ENCODE measurements at places on chromosomes 1 and 21. TPM values are rescaled to one million over a fixed set of nuclear protein-coding genes. Genes with fewer than 3 reads are reported as not detected.

DNA sequence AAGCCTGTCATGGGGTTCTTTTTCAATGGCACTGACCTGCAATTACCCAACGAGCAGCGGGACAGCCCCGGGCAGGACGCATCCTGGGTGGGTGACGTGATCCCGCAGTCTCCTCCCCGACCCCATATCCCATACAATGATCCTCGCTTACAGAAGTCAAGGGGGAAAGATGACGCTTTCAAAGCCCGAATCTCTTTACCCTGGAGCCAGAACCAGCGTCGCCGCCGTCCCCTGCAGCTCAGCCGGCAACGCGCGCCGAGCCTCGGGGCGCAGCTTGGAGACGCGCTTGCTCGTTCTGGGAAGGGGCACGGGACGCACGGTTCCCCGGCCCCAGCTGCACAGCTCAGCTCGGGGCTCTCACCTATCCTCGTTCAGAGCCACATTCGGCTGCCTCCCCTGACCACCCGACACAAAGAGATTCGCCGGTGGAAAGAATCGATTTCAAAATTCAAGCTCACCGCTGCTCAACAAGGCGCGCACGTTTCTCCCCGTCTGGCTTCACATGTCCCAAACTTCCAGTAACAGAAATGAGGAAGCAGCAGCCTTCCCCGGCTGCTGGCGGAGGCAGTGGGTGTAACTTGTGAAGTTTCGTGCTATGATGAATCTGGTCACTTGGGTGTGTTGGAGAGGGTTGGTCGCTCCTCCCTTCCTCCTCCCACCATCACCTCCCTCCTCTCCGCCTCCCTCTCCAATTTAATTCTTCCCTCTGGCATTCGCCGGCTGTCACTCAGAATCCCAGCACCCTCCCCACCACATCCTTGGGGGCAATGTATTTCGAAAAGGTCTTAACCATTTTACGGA lies at the start of gene TIAM1:
TIAM1 (minus strand) TSS at position 582 of the 801 bp plus-strand sequence. CDS start 77,289 bp downstream, outside the sequence.
- peak within 1 kb of the TSS; percentile 61 for H3K4me3 ChIP-seq
- H3K27ac ChIP-seq, result no peak within 1 kb of the TSS
- H3K4me1 ChIP-seq, result no peaks in the 10 kb centered on the region
- no peaks in the 10 kb centered on the region for H3K36me3 ChIP-seq
- DNase-seq, result peak; percentile 5

The GCLM gene
- total RNA-seq, result 28.4 TPM

The MRPL9 gene
- total RNA-seq, result 47.9 TPM

GRCh38 chr1:151984313-151984956 lies 9.2 kb downstream of the S100A10 start:
- peaks cover 31% of the 10 kb centered on the region for H3K36me3 ChIP-seq
- H3K27ac ChIP-seq, result no peak overlapping the region
- H3K4me1 ChIP-seq, result peaks cover 18% of the 10 kb centered on the region
- DNase-seq, result no peak

The PTGFRN gene
- 24.5 TPM for total RNA-seq

GRCh38 chr1:109112056-109112651 lies 1.8 kb upstream of the ELAPOR1 start:
- no peak for DNase-seq
- H3K27ac ChIP-seq, result no peak overlapping the region
- H3K4me3 ChIP-seq, result peak overlapping the region; percentile 69
- H3K4me1 ChIP-seq, result peaks cover 5% of the 10 kb centered on the region

DNA sequence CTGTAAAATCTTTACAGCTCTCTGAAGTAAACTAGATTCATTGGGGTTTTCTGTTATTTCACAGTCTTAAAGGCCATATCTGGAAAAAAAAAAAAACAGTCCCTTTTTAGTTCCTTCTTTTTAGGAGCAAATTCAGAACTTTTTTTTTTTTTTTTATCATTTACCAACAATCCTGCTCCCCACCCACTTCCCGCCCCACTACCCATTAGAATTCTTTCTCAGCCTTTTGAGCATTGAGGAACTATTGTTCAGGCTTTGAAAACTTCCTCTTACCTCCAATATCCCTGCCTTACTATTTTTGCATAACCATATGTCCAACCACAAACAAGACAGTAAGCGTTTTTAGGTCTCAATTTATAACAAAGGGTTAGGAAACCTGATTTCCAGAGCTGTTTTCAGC lies 330.1 kb downstream of the PLPP3 start:
- no peak for DNase-seq
- no peaks in the 10 kb centered on the region for H3K4me1 ChIP-seq
- no peak overlapping the region for H3K4me3 ChIP-seq
- no peak overlapping the region for H3K27ac ChIP-seq
- no peaks in the 10 kb centered on the region for H3K36me3 ChIP-seq

The FAM177B gene
- total RNA-seq, result not detected

The GNL2 gene
- total RNA-seq, result 37.0 TPM

- no peaks in the 10 kb centered on the region for H3K36me3 ChIP-seq
- no peak overlapping the region for H3K4me3 ChIP-seq
- DNase-seq, result no peak
Observed at GRCh38 chr1:40633931-40634376, 31.5 kb downstream of the RIMS3 start.

GRCh38 chr1:6385488-6386191 lies 7.9 kb downstream of the ACOT7 start:
- peak overlapping the region; percentile 50 for H3K27ac ChIP-seq
- H3K27me3 ChIP-seq, result no peaks in the 10 kb centered on the region
- peaks cover 9% of the 10 kb centered on the region for H3K4me1 ChIP-seq
- DNase-seq, result no peak
- H3K36me3 ChIP-seq, result no peaks in the 10 kb centered on the region

DNA sequence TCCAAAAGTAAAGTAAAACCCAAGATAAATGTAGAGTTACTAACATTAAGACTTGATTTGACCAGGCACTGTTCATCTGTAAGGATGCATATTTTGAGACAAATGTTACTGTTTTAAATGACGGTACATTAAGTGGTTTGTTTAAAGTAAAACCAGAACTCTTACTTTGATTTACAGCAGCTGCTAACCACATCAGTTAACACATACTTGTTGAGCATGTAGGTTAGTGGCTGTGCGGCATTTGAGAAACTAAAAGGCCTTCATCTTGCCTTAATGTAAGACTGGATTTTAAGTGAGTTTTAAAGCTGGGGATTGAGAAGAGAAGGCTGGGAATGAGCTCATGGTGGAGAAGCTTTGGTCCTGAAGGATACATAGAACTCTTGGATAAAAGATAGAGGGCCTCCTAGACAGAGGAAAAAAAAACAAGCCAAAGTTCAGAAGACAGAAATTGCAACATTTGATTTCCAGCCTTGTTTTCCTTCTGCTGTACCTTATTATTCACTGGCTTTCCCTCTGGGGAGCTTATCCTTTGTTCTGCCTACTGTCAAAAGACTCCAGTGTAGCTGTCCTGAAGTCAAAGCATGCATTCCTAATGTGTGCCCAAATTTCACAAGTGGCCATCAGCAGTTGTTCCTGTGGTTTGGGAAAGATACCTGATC lies 66.6 kb downstream of the MTR start:
- H3K36me3 ChIP-seq, result peaks cover 12% of the 10 kb centered on the region
- no peaks in the 10 kb centered on the region for H3K4me1 ChIP-seq
- no peak for DNase-seq
- no peaks in the 10 kb centered on the region for H3K27me3 ChIP-seq
- H3K4me3 ChIP-seq, result no peak overlapping the region
